ENCODE measurements at places on chromosomes 3 and 15.

GRCh38 chr3:173396191-173397041, 1.1 kb upstream of the NLGN1 start:
- no peak for DNase-seq

- DNase-seq: no peak
These were observed 33.3 kb downstream of the TM4SF18 start for GRCh38 chr3:149299938-149300801.

- no peak for DNase-seq
These were observed 80.6 kb downstream of the ULK4 start for GRCh38 chr3:41881233-41881821.

DNA sequence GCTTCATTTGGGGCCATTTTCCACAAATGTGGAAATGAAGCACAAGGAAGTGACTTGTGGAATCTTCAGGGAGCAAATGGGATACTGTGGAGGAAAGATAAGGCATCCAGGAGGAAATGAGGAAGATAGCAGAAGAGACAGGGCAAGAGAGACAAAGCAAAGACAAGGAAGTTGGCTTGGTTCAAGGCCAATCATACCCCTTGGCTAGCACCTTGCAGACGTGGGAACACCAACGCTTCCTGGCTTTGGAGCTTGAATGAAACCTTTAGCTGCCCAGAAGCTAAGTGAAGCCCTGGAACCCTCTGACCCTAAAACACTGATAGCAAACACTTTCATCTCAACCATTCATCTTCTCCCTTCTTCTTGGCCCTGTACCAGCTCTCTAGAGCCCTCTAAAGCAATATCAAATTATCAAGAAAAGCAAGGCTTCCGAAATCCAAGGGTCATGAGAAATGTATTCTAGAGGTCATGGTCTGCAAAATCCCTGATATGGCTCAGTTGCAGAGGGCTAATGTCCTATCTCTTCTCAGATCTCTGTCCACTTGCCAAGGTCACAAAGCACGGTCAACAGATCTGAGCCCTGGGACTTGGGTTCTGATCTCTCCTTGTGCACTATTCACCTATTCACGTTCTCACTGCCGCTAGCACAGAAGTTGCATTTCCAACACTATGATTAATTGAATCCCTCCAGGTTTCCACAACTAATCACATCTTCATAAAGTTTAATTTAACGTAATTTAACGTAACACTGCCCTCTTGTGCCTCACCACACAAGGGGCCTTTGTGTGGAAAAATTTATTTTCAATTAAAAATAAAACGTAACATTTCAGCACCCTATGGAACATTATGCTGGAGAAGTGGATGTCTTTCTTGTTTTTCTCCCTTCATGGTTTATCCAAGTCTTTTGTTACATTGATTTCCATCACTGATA, 557.6 kb upstream of the ADAMTS9 start:
- DNase-seq: no peak

- DNase-seq: no peak
These were observed 39.2 kb upstream of the VPS8 start for GRCh38 chr3:184772667-184773272.

GRCh38 chr3:178518660-178519396, 17.4 kb upstream of the KCNMB2 start:
- no peak for DNase-seq

DNA sequence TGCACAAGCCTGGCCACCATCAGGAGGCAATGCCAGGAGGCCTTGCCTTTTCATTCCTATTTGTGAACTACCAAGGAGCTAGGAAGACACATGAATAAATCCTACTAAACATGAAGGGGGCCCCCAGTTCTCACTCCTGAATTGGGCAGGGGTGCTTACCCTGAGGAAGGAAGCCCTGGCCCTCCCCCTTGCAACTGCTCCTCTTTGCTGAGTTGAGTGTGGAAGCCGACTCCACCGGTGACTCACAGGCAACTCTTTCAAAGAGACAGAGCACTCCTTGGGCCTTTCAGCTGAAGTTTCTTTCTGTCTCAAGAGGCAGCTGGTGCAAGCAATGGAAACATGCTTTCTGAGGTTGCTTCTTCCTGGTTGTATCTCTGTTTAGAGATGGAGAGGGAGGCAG, 1.7 kb downstream of the GABRG3 start:
- DNase-seq: no peak

- no peak for DNase-seq
These were observed 25.6 kb downstream of the DCUN1D1 start for GRCh38 chr3:182954553-182955235.

Measured in substantia nigra (tissue), 51 donors.